ENCODE measurements at places on chromosomes 6 and 20.
A peak's percentile ranks its signal among the peaks of the same experiment; 100 is the strongest.

DNA sequence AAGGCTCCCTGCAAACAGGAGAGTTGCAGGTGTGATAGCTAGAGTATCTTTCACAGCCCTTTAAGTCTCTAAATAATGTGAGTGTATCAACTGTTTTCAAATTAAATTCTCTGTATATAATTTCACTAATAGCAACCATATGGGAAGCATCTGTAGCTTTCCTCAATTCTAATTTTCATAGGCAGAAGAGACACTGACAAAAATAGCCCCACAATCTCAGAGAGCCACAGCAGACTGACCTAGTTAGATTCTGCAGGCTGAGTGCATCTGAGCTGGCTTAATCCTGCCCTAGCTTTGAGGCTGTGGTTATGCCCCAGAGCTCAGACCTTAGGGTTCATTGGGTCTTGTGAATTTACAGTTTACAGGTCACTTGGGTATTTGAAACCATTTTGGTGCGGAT lies 63.9 kb downstream of the MAP7 start:
- no peak for DNase-seq

DNA sequence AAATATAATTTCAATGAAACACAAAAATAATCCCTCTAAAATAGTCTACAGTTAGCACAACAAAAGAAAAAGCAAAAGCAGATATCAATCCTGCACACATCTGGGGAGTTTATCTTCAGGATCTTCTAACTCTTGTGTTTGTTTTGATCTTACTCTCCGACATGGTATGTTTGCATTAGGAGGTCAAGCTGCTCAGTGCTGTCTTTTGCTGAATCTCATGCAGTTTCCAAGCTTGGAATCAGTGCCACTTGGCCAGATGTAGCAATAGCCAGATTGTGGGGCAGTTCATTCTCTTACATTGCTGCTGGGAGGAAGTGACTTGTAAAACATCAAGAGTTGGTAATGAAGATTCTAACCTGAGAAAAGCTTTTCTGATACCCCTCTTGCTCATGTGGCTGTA lies 29.5 kb downstream of the RIOK1 start:
- DNase-seq: no peak

- no peak for DNase-seq
Observed at GRCh38 chr6:103269581-103269980, 1590.1 kb downstream of the HACE1 start.

DNA sequence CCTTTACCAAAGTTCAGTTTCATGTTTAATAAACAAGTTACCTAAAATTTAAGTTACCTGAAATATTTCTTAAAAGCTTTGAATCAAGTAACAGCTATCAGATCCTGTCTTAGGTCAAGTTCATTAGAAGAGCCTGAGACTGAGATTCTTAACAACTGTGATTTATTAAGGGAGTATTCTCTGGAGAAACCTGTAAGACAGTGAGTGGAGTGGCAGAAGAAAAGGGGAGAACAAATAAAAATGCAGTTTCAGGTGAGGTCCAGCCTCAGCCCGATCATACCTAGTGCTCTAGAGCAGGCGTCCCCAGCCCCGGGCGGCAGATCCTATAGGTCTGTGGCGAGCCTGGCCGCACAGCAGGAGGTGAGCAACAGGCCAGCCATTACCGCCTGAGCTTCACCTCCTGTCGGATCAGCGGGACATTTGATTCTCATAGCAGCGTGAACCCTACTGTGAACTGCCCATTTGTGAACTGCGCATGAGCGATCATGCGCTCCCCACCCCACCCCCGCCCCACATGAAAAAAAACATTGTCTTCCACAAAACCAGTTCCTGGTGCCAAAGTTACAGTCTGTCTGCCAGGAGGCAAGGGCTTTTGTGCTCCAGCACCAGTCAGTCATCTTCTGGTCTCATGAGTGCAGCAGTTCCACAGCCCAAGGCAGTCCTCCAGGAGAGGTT lies 59.2 kb upstream of the ADGRB3 start:
- peak; percentile 34 for DNase-seq

DNA sequence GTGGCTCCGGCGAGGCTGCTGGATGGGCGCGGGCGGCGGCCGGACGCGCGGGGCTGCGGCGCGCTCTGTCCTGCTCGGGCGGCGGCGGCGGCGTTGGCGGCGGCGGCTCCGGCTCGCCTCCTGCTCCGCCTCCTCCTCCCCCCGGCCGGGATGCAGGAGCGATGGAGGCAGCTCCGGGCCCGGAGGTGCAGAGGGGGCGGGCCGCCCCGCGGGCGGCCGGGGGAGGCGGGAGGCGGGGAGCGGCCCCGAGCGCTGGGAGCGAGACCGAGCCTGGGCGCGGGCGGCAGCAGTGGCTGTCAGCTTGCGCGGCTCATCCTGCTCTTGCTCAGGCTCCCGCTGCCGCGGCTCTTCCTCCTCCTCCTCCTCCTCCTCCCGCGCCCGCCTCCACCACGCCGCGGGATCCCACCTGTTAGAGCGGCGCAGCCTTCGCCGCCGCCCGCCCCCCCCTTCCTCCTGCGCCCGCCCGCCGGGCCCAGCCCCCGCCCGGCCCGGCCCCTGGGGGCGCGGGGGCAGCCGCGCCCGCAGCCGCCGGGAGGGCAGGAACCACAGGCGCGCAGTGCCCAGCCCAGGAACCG lies at the start of gene NOL4L:
Gene NOL4L (minus strand): TSS at position 323 of the 575 bp plus-strand sequence. CDS start 443 bp downstream, outside the sequence.
- DNase-seq: no peak

DNA sequence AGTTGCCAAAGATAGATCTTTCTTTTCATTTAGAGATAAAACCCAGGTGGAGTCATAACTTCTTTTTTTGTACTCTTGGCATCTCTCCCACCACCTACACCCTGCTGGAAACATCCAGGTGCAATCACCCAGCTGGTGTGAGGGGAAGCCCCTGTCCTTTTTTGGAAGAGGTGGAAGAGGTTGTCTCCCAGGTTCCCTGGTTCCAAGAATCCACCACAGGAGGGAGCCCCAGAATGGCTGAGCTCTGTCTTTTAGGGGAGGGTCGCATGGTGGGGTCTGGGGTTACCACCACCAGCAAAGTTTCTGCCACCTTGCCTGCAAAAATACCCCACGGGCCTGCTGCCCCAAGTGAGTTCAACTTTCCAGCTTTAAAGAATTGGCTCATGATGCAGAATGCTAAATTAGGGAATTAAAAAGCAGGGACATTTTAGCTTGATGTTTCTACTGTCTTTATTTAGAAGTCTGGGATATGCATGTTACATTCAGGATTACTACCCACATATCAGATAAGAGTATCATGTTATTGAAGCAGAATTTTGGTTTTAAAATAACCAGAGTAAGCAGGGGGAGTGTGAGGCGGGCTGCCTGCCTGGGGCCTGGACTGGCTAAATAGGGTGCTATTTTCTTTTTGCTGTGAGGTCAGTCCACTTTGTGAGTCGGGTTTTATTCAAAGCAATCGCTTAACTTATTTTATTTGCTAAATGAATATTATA lies 11.0 kb downstream of the SMOC2 start:
- DNase-seq: no peak

DNA sequence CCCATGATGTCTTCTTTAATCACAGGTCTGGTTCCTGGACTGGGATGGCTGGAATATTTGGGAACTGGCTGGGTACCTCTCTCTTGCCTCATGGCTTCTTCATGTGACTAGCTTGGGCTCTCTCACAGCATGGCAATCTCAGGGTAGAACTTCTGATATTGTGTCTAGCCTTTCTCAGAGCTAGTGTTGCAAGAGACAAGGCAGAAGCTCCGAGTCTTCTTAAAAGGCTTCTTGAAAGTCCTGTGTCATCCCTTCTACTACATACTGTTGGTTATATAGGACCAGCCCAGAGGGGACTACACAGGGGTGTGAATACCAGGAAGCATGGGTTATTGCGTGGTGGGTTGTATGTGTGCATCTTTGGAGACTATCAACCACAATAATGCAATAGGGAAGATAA lies 23.3 kb downstream of the BCAS1 start:
- DNase-seq: no peak

DNA sequence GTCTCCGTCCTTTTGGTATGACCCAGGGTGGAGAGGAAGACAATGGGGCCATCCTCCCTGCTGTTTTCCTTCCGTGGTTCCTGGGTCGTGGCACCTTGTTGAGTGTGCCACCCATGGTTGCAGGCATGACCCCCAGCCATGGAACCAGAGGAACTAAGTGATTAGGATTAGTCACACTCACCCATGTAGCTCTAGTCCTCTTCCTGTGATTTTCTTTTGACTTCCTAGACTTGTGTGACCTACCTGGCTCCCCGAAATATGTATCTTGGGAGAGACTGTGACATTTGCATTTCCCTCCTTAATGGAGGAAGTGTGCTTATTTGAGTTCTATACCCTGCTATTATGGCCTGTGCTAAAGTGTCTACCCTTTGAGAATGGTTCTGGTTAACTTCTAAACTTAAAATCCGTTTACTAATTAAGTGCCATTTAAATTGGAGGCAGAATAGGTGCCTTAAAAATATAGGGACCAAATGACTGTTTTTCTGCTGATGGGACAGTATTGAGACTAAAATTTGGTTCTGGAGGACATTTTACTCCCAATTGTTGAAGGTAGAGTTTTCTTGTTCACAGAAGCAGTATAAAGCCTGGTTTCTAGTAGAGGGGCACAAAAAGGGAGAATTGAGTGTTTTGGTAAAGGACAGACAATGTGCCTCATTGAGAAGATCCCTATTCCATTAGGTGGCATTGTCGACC lies 545.6 kb downstream of the HDGFL1 start:
- DNase-seq: no peak

DNA sequence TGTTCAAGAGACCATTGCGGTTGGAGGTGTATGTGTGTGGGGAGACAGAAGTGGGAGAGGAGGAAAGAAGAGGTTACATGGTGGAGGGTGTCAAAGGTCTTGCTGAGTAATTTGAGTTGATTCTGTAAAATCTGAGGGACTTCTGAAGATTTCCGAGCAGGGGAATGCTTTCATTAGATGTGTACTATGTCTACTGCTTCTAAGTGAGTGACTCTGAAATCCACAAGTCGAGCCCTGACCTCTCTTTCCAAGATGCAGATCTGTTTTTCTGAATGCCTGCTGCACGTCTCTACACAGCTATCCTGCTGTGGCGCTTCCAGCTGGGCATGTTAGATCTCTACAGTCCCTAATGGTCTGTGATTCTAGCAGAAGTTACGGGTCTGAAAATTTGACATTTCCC lies 209.8 kb downstream of the ATXN1 start:
- DNase-seq: no peak

DNA sequence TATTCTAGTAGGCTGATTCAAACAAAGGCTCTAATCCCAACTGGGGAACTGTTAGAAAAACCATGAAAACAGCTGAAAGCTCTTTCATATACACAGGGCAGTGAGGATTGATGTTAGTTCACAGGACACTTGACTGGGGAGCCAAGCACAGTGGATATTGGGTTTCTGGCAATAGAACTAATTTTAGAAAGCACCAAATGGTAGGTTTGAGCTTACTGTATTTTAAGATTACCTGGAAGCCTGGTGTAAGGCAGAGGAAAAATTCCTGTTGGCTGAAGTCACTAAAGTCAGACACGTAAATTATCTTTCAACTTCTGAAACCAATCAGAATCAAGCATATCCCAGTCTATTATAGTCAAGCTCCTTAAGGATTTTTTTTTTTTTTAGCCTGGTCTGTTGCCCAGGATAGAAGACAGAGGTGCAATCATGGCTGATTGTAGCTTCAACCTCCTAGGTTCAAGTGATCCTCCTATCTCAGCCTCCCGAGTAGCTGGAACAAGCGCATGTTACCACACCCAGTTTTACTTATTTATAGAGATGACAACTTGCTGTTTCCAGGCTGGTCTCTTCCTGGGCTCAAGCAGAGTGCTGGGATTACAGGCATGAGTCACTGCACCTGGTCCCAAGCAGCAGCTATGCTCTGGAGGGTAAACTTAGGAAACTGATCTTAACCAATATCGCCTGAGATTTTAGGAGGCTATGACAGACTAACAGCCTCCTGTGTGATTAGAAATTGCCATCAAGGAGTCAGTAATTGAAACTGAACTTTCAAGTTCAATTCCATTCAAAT lies 32.5 kb upstream of the SYNCRIP start:
- no peak for DNase-seq

GRCh38 chr20:23130622-23131140 lies 44.6 kb upstream of the CD93 start:
- no peak for DNase-seq

DNA sequence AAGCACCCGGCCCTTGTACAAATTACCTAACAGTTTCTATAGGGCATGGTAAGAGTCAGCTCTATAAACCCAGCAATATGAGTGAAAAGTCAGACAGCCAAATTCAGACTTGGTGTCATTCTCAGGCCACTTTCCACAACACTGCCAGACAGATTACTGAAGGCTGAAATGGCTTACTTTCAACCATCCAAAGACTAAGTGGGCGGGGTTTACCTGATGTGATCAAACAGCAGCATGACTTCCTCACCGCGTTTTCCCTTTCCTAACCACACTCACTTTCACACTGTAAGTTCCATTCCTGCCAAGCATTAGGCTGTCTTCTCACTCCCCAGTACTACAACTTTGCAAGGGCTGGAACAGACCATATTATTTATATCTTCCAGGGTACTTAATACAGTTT lies 85.9 kb downstream of the SMLR1 start:
- DNase-seq: no peak

DNA sequence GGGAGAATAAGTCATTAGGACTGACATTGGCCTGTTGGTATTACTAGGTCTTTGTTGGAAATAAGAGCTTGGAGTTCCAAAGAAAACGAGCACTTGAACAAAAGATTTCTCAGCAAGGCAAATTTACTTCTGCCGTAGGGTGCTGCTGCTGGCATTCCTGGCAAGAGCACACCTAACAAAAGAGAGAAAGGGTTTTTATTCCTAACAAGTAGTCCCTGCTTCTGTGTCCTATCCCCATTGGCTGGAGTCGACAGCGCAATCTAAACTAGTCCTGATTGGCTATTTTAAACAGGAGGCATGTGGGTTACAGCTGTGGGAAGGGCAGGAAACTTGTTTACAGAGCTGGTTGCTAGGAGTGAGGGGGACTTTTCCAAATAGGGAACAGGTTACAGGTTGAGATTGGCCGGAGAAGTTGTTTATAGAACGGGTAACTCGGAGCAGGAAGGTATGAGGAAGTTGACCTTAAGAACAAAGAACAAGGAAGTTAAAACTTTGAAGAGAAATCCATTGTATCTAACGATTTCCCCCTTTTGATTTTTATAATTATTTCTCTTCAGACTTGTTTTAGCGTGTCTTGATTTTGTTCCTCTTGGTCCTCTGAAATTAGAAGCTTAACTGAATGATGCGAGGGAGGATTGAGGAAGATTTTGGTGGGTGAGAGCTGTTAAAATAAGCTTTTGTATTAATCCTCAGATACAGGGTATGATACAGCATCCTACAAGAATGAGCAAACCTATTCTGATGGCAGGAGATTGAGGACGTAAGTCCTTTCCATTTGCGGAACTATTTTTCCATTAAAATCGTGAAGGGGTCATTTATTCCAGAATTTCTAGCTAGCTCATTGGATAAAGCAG lies 3.4 kb upstream of the ZNFX1 start:
- DNase-seq: no peak

GRCh38 chr20:59735917-59736316 lies 131.6 kb downstream of the PHACTR3 start:
- DNase-seq: no peak

GRCh38 chr6:90040931-90041330 lies 146.7 kb downstream of the GJA10 start:
- DNase-seq: no peak

DNA sequence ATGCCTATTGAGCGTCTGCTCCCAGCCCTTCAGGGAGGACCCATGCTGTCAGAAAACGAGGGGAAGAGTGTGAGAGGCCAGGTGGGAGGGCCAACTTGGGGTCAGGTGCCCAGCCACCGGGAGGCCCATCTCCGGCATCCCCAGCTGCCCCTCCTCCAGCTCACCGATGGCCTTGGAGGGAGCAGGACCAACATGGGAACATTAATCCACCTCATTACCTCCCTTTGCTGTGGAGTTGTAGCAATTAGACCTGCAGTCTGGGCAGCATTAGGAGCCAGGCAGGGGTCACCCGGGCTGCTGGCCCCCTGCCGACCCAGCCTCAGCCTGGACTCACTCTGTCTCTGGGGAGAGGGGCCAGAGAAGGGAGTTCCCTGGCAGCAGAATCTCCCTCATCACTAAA lies 25.1 kb downstream of the DLGAP4 start:
- DNase-seq: no peak

Measured in retinal pigment epithelial cell (primary cell).